Stimulated activated CD4-positive, alpha-beta T cell treated with anti-CD3 and anti-CD28 coated beads, Interleukin-1b, Interleukin-23, amount 100 ng/mL, for 4 hours (primary cell): ENCODE measurements at places on chromosomes 1 and 21.

DNA sequence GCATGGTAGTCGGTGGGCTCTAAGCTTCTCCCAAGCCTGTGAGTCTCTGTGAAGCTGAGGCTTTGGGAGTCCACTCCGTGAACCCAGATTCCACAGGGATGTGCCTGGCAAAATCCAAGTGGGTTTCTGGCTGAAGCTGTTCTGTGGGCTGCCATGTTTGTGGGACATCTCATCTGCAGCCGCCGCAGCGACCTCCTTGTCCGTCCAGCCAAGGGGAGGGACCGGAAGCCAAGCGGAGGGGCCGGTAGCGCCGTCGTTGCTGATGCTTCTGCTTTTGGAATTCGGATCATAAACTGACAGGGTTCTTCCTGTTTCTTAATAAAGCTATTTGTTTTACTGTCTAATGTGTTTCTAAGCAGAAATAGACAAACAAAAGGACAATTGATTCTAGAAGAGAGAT lies 13.3 kb downstream of the KIF26B start:
- no peak for DNase-seq

GRCh38 chr1:214438075-214438474 lies 113.3 kb downstream of the PTPN14 start:
- DNase-seq: no peak

DNA sequence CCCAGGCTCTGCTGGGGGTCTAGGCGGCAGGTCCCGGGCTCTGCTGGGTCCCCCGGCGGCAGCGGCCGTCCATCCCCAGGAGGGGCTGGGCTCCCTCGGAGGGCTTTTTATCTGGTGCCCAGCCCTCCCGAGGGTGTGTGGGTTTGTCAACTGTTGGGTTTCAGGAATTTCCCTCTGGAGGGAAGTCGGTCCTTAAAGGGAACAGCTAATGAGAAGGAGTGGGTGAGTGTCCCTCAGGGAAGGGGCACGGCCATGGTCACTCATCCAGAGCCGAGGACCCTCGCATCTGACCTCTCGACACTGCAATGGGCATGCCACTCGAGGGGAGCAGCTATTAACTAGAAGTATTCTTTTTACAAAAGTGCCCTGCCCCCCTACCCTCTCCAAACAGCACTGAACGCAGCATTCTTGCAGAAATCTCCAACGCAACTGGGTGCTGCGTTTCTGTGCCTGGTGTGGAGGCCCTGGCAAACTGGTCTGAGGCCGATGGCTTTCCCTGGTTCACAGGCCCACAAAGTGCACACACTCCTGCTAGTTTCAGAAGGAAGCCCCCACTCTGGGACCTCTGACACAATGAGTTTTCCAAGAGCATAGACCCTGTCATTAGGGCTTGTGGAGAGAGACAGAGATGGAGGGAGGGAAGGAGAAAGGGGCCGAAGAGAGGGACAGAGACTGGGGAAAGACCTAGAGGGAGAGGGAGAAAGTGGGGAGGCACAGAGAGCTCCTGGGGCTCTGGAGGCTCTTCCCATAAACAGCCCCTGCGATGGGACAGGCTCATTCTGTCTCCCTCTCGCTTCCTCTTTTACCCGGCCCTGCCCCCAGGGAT lies 1.0 kb upstream of the TSPEAR start:
- no peak for DNase-seq

DNA sequence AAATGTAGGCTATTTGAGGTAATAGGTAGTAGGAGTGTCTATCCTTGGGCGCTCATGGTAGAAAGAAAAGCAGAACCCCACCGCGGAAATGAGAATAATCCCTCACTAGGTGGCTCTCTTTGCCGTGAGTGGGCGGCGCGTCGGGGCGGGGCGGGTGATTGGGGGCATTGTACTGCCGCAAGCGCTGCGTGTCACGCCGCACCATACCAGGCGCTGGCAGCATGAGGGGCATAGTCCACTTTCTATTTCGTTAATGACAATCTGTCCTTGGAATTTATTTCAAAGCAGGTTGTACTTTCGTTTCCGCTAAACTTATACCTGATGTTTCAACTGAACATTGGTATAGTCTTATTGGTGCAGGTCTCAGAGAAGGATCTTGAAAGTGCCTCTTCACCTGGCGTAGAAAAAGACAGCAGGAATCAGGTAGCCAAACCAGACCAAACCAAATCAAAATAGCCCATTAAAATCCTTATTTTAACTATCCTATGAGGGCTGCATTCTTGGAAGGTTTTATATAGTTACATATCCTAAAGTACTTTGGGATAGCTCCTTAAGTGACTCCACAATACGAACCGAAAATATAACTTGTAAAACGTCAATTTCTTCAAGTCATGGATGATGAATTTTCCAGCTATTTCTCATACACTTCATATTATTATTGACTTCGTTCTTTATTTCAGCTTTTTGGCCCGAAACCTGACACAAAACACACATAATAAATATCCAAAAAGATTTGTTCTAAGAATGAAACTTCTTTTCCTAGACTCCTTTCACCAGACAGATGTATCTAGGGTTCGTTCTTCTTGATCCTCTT lies 1.9 kb upstream of the SMG7 start:
- DNase-seq: peak; percentile 90

DNA sequence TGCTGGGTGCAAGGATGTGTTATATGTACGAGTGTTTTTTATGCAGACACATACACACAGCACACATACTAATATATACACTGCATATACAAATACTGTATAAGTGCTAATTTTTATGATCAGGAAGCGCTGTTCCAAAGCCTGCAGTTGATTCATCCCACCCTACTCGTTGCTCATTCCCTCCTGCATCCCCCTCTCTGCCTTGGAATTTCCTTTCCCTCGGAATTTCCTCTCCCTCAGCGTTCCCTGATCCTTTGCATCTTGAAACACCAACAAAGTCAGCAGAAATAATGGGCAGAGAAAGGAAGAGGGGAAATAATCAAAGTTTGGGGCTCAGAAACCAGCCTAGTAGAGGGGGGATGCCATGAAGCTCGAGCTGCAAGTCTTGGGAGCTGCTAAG lies 98.9 kb downstream of the CSMD2 start:
- no peak for DNase-seq
